CD4-positive, alpha-beta T cell treated with Interleukin-4 for 1 hour (primary cell): ENCODE measurements at places on chromosomes 1 and 21.

GRCh38 chr1:205595435-205595834, 36.4 kb downstream of the ELK4 start:
- DNase-seq, result peak; percentile 10

- peak; percentile 46 for DNase-seq
Observed at GRCh38 chr1:39576016-39576657, 453 bp downstream of the PABPC4 start.

DNA sequence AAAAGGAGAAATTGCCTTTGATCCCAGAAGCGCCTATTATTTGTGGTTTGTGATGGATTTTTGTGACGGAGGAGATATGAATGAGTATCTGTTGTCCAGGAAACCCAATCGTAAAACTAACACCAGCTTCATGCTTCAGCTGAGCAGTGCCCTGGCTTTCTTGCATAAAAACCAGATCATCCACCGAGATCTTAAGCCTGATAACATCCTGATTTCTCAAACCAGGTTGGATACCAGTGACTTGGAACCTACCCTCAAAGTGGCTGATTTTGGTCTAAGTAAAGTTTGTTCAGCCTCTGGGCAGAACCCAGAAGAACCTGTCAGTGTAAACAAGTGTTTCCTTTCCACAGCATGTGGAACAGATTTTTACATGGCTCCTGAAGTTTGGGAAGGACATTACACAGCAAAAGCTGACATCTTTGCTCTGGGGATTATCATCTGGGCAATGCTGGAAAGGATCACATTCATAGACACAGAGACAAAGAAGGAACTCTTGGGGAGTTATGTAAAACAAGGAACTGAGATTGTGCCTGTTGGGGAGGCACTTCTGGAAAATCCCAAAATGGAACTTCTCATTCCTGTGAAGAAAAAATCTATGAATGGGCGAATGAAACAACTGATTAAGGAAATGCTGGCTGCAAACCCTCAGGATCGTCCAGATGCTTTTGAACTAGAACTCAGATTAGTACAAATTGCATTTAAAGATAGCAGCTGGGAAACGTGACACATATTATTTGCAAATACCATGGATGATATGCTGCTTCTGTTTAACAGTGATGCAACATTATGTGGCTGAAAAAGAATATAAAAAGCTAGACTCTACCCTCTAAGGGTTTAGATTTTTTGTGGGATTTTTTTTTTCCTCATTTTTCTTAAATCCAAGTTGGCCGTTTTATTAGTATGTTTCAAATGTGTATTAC, 10.5 kb downstream of the PDIK1L start:
- DNase-seq, result no peak

DNA sequence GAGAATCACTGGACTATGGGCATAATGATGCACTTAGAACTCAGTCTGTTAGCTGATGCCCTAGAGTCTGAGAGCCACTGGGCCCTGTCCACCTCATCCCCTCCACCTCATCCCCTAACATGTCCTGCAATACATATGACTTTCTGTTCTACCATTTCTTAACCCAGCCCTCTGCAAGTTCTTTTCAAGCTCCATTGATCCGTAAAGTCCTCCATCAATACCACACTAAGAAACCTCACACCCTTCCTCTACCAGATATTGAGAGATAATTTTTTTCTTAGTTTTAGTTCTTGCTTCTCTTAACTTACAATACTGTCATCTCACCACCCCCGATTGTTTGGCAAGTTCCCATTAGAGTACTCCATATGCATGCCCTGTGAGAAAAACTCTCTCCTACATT, 22.1 kb downstream of the FCRL4 start:
- DNase-seq, result no peak

DNA sequence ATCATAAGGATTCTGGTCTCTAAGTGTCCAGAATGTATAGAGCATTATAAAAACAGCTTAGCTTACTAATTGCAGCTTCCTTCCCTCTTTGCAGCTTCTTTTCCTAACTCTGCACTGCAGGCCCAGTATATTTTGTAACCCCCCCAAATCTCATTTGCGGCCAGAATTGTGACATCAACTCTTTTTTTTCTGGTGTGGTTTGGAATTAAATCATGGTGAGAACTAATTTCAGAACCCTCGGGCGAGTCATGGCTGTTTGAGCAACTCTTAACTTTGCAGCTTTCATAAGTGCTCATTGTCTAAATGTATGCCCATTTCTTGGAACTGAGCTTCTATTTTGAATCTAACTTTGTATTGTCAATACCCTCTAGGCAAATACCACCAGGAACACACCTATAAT, 187.4 kb downstream of the CYYR1 start:
- DNase-seq, result no peak

GRCh38 chr21:46356494-46357334, 32.8 kb downstream of the PCNT start:
- DNase-seq, result no peak

DNA sequence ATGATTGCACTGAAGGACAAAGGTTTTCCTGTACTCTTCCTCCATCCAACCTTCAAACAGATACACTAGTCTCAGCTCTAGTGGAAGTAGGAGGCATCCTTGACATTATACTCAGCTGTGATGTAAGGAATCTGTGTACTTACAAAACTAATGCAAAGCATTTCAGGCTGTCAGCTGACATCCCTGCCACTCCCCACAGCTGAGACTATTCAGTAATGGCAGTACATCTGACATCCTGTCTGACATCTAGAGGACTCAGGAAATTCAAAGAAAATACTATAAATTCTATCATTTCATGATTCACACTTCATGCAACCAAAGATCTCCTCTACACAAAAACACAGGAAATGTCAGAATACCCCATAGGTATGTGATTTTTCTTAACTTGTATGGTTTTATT, 325.8 kb downstream of the SMYD3 start:
- no peak for DNase-seq

DNA sequence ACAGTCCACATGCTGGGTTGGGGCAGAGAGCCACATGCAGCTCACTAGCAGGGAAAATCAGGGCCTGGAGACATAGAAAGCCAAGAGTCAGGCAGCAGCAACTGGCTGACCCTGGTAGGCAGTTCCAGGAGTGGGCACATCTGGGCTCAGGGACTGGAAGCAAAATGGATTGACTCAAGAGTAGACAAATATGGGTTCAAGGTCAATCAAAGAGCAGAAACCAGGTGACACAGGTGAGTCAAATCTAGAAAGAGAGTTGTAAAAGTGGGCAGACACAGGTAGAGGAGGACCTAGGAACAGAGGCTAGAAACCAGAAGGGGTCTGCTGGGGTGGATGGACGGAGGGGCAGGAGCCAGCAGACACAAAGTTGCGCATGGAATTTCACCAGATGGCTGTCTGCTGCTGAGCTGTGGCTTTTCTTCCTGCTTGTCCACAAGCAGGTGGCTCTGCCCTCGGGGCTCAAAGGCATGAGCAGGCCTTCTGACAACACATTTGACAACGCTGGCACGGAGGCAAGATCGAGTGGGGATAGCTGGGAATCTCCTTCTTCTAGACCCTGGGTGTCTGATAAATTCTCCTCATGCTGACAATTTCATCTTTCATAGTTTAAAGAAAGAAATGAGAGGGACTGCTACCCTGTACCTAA, 40.8 kb upstream of the IGSF3 start:
- DNase-seq, result no peak

DNA sequence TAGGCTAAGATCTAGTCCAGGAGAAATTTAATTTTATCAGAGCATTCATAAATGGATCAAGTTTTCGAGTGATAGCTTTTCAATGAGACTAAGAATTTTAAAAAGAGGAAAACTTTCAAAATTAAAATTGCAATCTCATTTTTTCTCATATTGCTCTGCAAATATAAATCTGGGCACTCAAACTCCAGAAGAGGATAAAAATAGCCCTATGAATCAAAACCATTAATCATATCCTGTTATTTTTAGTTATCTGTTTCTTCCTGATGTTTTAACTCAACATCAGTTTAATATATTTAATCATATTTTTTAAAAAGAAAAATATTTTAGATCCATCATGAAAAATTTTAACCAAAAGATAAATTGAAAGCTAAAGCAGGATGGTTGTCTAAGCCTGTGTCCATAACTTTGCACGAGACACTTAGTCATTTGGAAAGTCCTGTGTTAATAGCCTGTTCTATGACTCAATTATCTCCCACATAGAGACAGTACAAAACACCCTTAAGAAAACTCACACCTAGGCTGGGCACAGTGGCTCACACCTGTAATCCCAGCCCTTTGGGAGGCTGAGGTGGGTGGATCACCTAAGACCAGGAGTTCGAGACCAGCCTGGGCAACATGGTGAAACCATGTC, 17.1 kb upstream of the PRRC2C start:
- no peak for DNase-seq

GRCh38 chr1:27166929-27167328, 12.0 kb upstream of the SLC9A1 start:
- no peak for DNase-seq

DNA sequence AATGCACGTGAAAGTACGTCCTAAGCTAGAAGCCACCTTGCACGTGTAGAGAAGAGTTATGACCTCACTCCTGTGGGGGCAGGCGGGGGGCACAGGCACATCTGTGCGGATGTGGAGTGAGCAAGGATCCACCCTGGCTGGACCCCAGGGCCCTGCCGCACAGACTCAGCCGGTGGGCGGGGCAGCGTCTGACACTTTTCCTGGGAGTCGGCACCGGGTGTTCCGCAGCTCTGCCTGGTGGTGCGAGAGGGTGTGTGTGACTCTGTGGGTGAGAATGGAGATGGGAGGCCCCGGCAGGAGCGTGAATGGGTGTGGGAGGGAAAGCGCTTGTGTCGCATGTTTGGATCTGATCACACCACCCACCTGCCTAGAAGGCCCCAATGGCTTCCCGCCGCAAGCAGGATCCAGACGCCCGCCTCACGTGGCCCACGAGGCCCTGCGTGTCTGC, 29.5 kb downstream of the RAP1GAP start:
- DNase-seq, result no peak
